ENCODE measurements at places on chromosomes 13 and 19.

- DNase-seq = no peak
Measured at GRCh38 chr19:48635966-48636858, 967 bp downstream of the DBP start.

DNA sequence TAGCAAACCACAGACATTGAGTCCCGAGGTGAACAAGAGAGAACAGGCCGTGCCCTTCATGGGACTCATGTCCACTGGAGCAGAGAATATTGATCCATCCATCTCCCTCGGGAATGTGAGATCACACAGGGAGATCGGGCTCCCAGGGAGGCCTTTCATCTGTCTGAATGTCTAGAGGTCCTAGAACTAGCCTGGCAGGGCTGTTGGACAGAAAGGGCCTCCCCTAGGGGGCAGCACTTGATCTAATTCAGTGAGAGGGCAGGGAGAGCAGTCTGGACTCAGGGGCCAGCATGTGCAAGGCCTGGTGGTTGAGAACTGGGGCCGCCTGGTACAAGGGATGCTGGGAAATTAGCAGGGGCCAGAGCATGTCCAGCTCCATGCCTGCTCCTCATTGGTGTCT is 4.3 kb downstream of the RUVBL2 start:
- no peak for DNase-seq

- no peak for DNase-seq
Measured at GRCh38 chr19:6087074-6087571, 23.2 kb downstream of the RFX2 start.

GRCh38 chr19:52963247-52963618 is 552 bp upstream of the ZNF816 start:
- DNase-seq = no peak

- no peak for DNase-seq
Measured at GRCh38 chr19:47881757-47882156, 4.4 kb downstream of the SULT2A1 start.

DNA sequence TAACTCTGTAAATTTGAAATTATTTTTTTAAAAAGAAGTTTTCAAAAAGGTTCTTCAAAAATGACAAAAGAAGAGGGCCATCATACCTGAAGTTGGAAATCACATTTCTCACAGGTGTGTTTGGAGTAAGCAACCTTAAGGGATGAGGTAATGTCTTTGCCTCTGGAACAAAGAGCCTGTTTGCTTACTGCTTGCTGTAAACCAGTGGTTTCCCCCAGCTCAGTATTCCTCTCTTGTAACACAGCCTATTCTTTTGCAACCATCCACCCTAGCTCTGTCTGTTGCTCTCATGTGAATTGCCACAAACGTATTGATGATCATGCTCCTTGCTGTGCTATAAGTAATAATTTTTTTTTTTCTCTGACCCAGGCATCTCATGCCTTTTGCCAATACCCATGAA is 38.1 kb downstream of the UCHL3 start:
- DNase-seq = no peak

- no peak for DNase-seq
Measured at GRCh38 chr13:111006506-111007031, 91.7 kb upstream of the ANKRD10 start.

- DNase-seq = no peak
Measured at GRCh38 chr13:35714121-35714520, 237.6 kb upstream of the MAB21L1 start.

GRCh38 chr19:1884719-1885334 is 469 bp downstream of the ABHD17A start:
- DNase-seq = no peak

GRCh38 chr13:94291631-94292322 is 187.7 kb downstream of the DCT start:
- DNase-seq = no peak

- no peak for DNase-seq
Measured at GRCh38 chr13:28355822-28356371, 139.0 kb downstream of the FLT1 start.

DNA sequence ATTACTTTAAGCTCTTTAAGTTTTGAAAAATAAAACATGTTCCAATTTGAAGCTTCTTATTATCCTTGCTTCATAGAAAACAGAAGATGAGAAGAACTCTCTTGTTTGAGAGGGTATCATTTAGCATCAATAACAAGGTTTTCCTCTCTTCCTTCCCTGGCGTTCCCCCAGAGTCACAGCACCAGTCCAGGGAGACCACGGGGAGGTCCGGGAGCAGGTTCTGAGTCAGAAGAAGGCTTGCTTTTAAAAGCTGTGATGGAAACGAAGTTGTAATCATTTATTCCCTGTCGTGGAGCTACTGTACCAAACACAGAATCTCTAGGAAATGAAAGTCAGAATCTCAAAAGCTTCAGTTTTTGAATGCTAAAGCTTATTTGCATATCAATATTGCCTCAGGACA is 174.0 kb upstream of the LSM14A start:
- DNase-seq = no peak

- no peak for DNase-seq
Measured at GRCh38 chr19:48805452-48805851, 5.4 kb downstream of the BCAT2 start.

DNA sequence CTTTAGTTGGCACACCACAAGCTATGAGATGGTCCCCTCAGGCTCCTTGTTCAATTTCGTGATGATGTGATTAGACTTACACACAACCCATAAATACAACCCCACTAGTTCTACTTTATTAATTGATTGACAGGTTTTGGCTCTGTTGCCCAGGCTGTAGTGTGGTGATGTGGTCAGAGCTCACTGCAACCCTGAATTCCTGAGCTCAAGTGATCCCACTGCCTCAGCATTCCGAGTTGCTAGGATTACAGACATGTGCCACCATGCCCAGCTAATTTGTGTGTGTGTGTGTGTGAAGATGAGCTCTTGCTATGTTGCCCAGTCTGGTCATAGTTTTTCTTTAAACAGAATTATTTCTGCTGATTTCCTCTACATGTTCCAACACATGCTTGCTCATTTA is 17.5 kb upstream of the HTR2A start:
- DNase-seq = no peak

- no peak for DNase-seq
Measured at GRCh38 chr13:30047154-30047874, 196.9 kb upstream of the UBL3 start.

DNA sequence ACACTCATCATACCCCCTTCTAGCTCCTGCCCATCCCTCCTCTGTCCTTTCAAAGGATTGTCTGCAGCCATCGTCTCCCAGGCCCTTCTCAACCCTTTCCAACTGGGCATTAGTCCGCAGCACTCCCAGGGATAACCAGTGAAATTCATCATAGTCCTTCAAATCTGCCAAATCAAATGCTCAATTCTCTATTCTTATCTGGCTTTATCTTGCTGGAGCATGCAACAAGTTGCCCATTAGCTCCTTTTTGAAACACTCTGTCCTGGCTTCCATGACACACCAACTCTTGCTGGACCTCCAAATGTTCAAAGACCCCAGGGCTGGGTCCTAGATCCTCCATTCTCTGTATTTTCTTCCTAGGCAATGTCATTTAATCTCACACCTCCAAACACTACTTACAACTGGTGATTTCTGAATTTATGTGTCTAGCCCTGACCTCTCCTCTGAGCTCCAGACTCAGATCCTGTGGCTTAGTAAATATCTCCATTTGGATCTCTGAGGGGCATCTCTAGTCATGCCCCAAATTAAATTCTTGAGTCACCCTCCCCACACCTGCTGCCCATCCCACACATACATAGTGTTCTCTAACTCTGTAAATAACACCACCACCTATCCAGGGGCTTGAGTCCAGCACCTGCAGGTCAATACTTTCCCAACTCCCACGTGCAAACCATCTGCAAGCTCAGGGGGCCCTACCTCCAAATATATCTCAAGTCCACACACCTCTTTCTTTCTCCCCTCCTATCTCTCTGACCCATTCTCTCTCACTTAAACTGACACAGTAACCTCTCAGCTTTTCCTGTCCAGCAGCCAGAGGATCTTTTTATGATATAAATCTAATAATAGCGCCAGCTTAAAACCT is 9.1 kb upstream of the ANKRD10 start:
- DNase-seq = no peak

DNA sequence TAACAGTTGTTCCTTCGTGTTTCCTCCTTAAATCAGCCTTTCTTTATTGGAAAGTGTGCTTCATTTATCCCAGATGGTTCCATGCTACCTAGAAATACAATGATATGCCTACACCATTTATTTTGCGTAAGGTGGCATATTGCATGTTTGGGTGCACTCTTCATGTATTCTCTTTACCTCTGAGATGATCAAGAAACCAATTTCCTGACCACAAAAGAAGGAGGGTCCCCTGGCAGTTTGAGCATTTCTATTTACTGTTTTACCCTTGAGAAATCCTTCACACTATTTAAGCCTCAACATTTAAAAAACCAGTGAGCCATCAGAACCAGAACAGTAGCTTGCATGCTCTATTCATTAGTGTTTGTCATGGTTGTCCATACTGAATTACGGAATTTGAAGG is 354.0 kb downstream of the MTUS2 start:
- no peak for DNase-seq

DNA sequence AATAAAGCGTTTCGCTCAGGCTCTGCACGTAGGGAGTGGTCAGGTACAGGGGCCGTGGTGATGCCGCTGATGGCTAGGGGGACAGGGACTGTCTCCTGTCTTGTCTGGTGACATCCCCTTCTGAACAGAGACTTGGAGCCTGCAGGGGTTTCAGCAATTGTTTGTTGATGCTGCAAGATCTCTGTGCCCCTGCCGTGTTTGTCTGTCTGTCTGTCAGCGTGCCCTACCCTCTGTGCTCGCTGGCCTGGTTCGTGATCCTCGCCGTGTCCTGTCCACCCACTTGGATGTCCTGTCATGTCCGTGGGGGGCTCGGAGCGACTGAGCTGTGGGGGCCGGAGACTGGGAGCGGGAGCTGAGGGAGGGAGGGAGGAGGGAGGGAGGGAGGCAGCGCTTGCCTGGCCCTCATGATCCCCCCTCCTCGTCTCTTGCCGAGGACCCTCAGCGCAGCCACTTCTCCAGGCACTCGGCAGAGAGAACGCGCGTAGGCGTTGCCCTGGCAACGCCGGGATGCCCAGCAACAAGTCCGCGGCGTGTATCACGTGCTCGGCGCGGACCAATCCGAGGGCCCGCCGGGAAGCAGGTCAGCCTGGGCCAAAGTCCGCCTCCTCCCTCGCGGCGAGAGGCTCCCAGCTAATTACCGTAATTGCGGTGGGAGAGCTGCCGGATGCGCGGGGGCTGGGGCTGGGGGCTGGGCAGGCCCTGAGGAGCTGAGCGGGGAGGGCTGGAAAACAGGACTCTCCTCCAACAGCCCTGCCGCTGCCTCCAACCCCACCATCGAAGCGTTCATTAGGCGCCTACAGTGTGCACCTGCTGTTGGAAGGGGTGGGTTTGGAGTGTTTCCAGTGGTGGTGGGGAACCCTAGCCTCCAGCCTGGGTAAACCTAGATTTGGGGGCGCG is 31.9 kb upstream of the FEM1A start:
- DNase-seq = peak; percentile 24

DNA sequence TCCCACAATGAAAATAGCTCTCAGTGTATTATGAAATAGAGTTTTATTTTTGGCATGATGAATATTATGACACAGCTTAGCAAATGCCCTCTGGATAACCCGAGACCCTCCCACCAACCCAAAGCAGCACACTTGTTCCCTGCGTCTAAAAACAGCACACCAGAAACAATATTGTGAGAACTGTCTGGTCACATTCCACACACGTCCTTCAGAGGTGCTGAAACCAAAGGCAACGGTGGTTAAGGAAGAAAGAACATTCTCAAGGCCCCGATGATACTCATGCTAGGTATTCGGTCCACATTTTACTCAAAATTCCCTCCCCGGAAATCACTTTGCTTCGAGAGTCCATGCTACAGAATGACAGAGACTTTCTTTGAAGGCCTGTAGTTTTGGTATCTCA is 156.7 kb downstream of the SLC7A1 start:
- DNase-seq = no peak

- no peak for DNase-seq
Measured at GRCh38 chr13:99894105-99894839, 77.3 kb downstream of the ZIC5 start.

DNA sequence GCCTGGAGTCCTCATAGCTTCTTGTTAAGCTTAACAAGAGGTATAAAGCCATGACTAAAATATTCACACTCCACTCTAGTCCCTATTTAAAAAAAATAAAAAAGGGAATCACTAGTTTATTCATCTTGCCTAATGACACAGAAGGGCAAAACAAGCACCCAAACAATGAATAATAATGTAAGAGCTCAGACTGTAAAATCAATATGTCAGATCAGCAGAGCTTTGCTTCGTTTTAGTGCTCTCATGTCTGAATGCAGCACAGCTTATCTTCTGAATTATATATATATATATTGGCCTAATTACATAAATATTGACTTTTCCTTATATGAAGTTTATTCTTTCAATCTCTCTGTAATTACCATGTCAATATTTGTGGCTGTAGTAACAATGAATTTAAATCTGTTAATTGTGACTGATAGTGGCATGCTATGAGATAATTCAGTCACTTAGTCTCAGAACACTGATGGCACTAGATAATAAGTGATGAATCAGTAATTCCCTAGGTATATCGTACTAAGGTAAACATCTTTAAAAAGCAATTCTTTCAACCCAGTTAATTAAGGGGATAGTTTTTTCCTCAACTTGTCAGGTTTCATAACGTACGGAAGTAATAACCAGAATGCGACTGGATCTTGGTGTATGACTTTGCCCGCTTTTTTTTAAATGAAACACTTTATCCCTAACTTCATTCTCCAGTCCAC is 361.9 kb upstream of the GPC6 start:
- DNase-seq = no peak

- DNase-seq = no peak
Measured at GRCh38 chr13:106101201-106101600, 434.3 kb downstream of the EFNB2 start.

DNA sequence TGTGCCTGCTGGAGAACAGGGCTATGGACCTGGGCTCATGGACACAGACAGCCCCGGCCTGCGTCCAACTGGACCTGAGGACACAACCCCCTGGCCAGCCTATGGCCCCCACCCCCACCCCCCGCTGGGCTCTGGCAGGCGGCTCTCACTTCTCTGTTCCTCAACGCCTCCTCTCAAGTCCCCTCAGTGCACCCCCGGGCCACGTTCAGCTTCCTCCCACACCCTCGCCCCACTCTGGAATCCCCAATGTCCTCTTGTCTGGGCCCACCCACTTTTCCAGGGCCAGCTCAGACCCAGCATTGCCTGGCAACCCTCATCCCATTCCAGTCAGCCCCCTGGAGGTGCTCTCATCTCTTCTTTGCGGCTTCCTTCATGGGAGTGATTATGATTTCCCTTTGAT is 130.2 kb upstream of the SPACA7 start:
- no peak for DNase-seq

- DNase-seq = no peak
Measured at GRCh38 chr19:41694196-41694595, 6.1 kb upstream of the CEACAM7 start.
